NCI-H2107 (cell line): ENCODE measurements at places on chromosomes 4 and X.
A peak's percentile ranks its signal among the peaks of the same experiment; 100 is the strongest.

- DNase-seq, result no peak
Observed at GRCh38 chrX:107014936-107015335, 14.9 kb upstream of the MORC4 start.

- DNase-seq, result no peak
Observed at GRCh38 chr4:6768539-6768905, 14.0 kb upstream of the KIAA0232 start.

- no peak for DNase-seq
Observed at GRCh38 chr4:12965334-12965733, 518.8 kb downstream of the RAB28 start.

DNA sequence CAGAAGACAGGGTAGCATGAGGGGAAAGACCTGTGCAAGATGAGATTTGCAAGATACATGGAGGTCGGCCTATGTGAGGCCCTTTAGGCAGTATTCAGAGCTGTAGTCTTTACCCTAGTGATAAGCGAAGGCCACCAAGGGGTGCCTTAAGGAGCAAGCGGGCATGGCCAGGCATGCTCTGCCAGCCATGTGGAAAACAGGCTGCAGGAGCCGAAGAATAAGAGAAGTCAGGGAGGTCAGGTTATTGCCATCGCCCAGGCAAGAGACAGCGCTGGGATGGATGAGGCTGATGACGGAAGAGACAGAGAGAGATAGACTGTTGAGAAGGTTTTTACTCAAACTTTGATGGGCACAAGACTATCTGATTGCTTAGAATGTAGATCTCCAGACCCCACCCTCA is 7.0 kb upstream of the FATE1 start:
- no peak for DNase-seq

DNA sequence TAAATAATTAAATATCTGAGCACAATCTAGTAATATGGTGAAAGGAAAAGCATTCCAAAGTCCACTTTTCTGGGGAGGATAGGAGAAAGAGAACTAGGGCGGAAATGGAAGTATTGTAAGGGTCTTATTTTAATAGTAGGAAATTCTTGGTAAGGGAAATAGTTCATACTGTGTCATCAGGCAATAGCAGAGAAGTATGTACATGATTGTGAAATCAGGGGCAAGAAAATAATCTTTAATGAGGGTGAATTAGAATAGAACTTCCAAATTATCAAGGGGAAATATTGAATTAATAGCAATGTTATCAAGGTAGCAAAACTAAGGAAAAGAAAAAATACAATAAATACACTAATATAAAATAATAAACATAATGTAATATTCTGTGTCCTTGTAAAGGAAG is 14.8 kb downstream of the GIMD1 start:
- DNase-seq, result no peak

DNA sequence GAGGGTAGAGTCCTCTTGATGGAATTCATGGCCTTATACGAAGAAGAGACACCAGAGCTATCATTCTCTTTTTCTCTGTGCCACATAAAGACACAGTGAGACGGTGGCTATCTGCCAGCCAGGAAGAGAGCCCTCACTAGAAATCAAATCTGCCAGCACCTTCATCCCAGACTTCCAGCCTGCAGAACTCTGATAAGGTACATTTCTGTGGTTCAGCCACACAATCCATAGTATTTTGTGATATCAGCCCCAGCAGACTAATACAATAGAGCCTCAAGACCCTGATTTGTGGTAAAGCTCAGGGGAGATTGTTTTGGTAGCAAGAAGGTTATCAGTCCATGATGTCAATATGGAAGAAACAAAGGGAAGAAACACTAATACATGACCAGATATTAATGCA is 1213.2 kb downstream of the NLGN4X start:
- DNase-seq, result no peak

GRCh38 chrX:108275732-108276131 is 162.5 kb downstream of the COL4A6 start:
- DNase-seq, result no peak

GRCh38 chrX:43978226-43978625 is 5.0 kb upstream of the NDP start:
- no peak for DNase-seq

- no peak for DNase-seq
Observed at GRCh38 chrX:106040861-106041260, 2.3 kb upstream of the SERPINA7 start.

GRCh38 chrX:129495900-129496299 is 27.4 kb downstream of the SMARCA1 start:
- DNase-seq, result no peak

DNA sequence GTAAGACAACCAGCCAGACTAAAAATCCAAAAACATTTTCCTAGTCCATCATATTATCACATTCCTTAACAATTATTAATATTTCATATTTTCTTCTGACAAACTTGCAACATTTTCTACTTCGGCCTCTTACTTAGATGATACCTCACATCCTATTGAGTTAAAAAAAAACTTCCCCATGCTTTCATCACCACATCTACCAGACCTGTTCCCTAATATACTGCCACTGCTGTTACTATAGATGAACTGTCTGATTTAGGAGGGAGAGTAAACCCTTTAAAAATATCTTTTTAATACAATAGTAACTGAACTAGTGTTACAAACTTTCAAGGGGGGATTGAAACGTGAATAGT is 1.5 kb downstream of the FAM200B start:
- no peak for DNase-seq

- peak; percentile 2 for DNase-seq
Observed at GRCh38 chrX:41734530-41734929, 10.5 kb downstream of the GPR82 start.

- no peak for DNase-seq
Observed at GRCh38 chrX:115038406-115038805, 21.0 kb upstream of the IL13RA2 start.

- DNase-seq, result no peak
Observed at GRCh38 chr4:89519771-89520320, 212.2 kb upstream of the GPRIN3 start.

- no peak for DNase-seq
Observed at GRCh38 chr4:14916554-14917297, 85.6 kb upstream of the CPEB2 start.

- no peak for DNase-seq
Observed at GRCh38 chrX:936979-937769, 275.3 kb downstream of the CRLF2 start.

DNA sequence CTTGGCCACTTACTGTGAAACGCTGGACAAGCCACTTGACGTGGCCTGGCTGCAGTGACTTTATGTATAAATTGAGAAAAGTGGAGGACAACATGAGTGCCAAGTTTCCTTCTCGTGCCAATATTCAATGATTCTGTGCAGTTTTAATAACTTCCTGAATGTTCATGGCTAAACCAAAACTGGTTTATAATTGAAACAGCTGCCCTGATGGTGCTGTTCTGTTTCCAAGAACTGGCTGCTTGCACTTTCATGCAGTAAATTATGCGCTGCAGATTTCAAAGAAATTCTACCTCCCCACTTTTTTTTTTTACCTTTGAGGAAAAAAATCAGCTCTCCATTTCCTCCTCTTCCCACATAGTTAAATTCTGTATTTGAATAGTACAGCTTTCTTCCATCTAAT is 205.2 kb upstream of the CASK start:
- no peak for DNase-seq

DNA sequence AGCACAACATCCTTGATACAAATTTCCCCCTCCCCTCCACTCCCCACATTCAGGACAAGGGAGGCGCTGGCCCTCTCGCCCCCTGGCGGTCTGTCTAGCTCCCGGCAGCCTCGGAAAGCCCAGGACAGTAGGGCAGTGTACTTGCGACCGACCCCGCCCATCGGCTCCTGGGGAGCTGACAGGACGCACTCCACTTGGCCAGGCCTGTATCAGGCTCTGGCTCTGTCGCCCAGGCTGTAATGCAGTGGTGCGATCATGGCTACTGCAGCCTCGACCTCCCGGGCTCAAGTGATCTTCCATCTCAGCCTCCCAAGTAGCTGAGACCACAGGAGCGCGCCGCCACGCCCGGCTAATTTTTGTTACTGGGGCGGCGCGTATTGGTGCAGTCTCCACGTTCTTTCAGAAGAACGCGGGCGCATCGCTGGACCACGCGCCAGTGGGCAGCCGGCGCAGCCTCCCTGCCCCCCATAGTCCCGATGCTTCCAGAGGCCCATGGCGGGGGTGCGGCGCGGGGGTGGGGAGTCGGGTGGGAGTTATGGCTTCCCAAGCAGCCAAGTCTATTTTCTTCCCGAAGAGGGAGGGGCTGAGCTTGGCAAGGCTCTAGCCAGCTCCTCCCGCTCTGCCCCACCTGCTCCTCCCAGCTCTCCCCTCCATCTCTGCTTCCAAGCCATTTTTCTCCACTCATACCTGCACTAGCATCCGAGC is 7.8 kb upstream of the AKAP14 start:
- no peak for DNase-seq

DNA sequence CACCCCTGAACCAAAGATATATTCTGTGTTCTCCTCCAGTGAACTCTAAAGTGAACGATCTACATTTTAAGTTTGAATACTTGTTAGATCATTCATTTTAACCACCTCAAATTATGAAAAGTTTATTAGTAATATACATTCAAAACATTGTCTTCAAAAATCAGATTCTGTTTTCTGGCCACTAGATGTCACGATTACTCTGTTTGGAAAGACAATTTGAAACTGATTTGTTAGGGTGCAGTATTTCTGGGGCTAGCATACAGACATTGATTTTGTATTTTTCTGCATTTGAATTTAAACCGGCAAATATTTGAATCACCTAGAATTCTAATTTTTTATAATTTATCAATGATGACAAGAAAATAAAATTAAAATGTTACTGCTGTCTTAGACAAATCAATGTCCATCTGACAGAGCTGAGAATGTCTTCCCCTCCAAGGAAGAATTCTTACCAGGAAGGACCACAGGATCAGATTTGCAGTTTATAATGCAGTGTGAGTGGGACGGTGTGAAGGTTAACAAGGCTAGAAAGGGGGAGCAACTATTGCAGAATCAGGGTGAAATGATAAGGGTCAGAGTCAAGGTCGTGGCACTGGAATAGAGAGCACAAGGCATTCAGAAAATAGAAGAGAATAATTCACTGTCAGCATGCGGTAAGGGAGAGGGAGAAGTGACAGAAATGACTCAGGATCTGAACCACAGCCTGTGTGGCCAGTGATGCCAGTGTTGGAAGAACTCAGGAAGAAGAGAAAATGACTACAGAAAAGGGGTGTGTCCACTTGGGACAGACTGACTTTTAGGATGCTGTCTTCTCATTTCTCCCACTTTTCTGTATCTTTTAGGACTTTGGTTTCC is 91.6 kb downstream of the ANXA10 start:
- peak; percentile 1 for DNase-seq

GRCh38 chr4:112517067-112517634 is 1.2 kb upstream of the NEUROG2 start:
- no peak for DNase-seq

- DNase-seq, result no peak
Observed at GRCh38 chrX:148960060-148960459, 459.6 kb downstream of the AFF2 start.

- no peak for DNase-seq
Observed at GRCh38 chr4:105215609-105216313, 69.1 kb downstream of the TET2 start.

DNA sequence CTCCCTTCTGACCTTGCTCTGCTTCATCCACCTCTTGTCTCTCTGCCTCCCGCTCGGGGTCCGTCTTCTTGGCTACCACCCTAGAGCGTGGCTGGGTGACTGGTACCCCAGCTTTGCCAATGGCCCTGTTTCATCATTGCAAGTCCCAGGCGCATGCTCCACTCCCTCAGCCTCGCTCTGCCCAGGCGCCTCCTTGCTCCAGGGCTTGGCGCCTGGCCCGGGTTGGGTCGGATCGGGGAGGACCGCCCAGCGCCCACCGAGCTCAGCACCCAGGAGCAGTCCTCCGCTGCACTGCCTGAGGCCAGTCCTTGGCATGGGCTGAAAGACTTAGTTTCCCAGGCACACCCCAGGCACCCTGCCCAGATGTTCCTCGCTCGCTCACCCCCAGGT is 577 bp downstream of the BGN start:
- DNase-seq, result no peak

GRCh38 chr4:169420291-169420690 is 149.5 kb upstream of the SH3RF1 start:
- DNase-seq, result no peak

DNA sequence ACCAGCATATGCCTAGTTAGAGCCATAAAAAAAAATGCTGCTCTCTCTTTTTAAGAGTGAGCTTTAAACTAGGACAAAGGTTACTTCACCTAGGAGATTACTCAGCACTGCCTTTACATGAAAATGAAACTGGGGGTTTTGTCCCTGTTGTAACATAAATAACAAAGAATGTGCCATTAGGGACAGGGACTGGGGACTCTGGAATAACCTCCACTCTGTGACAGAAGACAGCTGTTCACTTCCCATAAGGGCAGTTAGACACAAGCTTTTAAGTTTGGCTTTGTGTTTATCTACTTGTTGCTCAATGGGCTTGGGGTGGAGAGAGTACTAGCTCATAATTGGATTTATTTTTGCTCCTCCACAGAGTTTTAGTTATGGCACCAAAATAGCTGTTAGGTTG is 11.9 kb downstream of the ENPEP start:
- no peak for DNase-seq

DNA sequence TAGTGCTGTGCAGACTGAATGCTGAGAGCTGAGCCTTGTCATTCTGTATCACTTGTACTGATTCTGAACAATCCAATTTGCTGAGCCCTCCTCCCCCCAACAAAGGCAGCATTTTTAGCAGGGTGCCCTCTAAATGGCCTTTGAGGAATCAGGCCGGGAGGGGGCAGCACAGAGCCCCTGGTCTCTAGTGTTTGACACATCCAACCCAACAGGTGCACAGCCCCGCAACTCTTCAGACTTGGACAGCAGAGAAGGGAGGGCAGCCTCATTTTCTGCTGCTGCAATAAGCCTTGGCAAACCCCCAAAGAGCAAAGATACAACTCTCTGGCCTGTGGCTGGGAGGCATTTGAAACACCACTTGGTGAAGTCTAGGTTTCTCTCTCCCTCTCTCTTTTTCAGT is 3.4 kb downstream of the ATP1B4 start:
- peak; percentile 28 for DNase-seq

- DNase-seq, result no peak
Observed at GRCh38 chr4:133584714-133585113, 435.6 kb downstream of the PCDH10 start.

DNA sequence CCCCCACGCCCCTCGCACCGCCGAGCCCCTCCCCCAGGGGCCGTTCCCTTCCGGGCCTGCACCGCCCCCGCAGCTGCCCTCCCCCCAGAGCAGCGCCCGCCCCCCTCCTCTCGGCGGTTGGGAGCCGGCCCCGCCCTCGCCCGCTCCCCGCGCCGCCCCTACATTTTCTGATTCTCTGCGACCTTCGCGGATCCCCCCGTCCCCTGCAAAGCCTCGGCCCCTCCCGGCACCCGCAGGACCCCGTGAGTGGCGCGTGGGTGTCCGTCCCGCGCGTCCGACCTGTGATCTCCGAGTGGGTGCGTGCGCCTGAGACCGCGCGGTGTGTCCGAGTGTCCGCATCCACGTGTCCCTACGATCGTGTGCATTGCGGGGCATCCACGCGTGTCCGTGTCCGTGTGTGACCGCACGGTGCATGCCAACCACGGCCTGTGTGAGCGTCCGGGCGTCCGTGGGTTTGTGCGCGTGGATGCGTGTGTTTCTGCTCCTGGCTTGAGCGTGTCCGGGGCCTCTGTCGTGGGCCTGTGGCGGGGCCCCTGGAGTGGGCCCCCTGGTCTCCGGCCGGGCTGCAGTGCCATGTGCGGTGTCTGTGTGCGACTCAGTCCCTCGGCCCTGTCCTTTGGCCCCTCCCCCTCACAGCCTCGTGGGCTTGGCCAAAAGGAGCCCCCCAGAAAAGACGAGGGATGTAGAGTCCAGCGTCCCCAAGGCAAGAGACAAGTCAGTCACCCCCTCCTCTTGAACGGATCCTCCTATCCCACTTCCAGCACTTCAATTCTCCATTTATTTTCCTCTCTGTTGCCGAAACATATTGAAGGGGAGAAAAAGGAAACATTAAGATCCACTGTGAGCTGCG is 8.8 kb upstream of the NKX1-1 start:
- no peak for DNase-seq

- no peak for DNase-seq
Observed at GRCh38 chr4:186724058-186724863, 605 bp upstream of the FAT1 start.
